Mesenteric fat pad (tissue), 1 donor: ENCODE measurements at places on chromosomes 5 and 9. TPM values are rescaled to one million over a fixed set of nuclear protein-coding genes. Genes with fewer than 3 reads are reported as not detected.

- peak; percentile 68 for DNase-seq
Observed at GRCh38 chr9:93684161-93684765, 107.9 kb downstream of the PHF2 start.

GRCh38 chr9:92408747-92409478 is 4.5 kb upstream of the OGN start:
- DNase-seq = no peak

GRCh38 chr5:109524555-109524954 is 114.8 kb upstream of the PJA2 start:
- no peak for DNase-seq

The LHFPL2 gene
- 76.0 TPM for total RNA-seq

DNA sequence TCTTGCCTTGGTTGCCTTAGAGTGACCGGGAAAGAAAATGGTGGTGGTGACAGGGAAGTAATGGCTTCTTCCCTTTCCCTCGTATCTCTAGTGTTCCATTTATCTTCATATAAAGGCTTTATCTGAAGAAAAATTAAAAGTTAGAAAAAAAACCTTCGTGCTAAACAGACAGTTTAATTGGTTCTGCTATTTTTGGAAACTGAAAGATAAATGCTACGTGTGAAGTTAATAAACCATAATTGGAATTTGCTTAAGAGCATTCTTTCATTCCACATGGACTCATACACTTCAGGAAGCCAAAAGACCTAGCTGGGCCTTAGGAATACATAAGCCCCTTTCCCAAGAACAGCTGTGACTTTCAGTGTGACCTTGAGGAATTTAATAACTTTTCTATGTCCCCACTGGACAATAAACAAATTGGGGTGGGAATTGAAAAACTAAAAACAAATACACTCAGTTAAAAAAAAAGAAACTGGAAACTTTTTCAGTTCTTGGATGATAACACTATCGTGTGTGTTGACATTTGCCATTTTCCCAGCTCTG is 818.8 kb upstream of the WWC1 start:
- DNase-seq = no peak

The MLANA gene
- total RNA-seq = not detected

The SLC28A3 gene
- total RNA-seq = 0.10 TPM
